Hepatocyte (in vitro differentiated cells): ENCODE measurements at places on chromosomes 4 and X. TPM values are rescaled to one million over a fixed set of nuclear protein-coding genes. Genes with fewer than 3 reads are reported as not detected.

DNA sequence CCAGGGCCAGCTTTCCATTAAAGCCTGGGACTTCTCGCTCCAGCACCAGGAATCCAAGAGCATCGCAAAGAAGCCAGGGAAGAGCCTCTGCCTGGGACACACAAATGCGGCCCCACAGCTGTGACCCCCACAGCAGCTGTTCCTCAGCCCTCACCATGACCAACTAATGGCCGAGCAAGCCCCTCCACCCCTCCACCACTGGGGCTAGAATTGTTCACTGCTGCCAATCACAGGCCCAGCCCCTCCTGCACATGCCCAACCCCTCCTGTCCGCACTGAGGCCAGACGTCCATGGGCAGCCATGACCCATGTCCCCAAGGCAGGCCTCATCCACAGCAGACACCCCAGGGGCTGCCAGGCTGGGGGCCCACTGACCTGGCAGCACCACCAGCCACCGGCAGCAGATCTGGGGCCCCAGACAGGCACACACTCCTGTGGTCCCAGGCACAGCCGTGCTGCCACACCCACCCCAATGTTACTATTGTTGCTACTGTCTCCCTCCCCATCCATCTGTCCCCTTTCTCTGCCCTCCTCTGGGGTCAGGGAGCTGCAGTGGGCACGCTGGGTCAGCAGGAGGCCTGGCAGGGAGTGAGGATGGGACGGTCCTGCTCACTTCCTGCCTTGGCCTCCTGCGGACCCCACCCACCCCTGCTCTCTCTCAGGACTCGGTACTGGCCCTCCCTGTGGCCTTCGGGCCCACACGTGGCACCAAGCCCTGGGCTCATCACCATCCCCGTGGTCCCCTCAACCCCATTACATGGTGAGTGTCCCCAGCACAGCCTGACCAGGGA is 56.0 kb downstream of the ZFYVE28 start:
- DNase-seq = no peak

- no peak for DNase-seq
Observed at GRCh38 chr4:133095591-133095990, 53.5 kb upstream of the PCDH10 start.

DNA sequence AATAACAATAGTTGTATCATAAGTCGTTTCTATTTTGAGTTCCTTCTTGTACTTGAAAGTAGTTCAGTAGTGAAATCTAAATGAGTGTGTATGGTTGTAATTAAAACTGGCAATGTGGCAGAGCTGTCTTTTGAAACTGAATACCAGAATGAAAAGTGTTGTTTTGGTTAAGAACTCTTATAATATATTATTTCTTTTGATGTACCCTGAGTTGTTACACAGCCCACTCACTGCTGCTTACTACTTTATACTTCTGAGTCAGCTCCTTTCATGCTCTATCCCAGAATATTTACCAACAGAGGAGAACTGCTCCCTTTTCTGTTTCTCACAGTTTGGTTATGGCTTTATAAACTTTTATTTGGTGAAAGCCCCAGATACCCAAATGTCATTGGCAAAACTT is 28.8 kb downstream of the FAM199X start:
- no peak for DNase-seq

BEX1 gene
- total RNA-seq = 60.6 and 69.4 TPM in 2 replicates

IGSF1 gene
- 15.1 and 16.7 TPM in 2 replicates for total RNA-seq

GRCh38 chr4:82688091-82688795 is 110.4 kb downstream of the SCD5 start:
- no peak for DNase-seq

GRCh38 chrX:37652589-37653231 is 32.9 kb upstream of the XK start:
- DNase-seq = no peak

DNA sequence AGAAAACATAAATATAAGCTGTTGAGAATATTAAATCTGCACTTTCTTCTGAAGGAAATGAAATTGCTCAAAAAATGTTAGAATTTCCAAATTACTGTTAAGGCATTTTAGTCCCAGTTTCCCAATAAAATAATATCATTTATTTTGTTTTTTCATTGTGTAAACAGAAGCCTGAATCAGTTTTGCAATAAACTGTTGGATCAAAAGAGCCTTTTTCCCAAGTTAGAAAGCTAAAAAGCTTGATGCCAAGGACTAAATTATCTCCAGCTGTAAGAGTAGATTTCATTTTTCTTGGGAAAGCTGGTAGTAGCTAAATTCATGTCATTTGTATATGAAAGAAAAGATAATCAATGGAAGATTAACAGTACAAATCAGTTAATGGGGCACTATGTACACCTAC is 95.8 kb downstream of the RNF150 start:
- no peak for DNase-seq

ZDHHC15 gene
- 1.00 and 1.3 TPM in 2 replicates for total RNA-seq
